GDM1 (cell line): ENCODE measurements at places on chromosomes 4 and X.

GRCh38 chr4:77820649-77821561, 1.7 kb upstream of the CNOT6L start:
- DNase-seq, result no peak

DNA sequence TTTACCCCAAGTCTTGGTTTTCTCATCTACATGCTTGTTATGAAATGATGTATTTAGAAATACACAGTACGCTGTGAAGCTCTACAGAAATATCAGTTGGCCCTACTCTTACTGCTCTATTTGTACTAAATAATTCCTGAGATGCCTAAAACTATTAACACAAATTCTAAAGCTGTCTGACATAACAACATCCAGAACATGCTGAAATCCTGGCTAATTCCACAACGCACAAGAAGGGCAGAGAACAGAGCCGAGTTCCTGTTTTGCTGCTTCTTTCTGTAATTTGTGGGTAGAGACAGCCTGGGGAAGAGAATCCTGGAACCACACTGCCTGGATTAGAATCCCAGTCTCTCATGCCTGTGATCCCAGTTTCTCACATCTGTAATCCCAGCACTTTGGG, 59.0 kb downstream of the ZNF827 start:
- no peak for DNase-seq

DNA sequence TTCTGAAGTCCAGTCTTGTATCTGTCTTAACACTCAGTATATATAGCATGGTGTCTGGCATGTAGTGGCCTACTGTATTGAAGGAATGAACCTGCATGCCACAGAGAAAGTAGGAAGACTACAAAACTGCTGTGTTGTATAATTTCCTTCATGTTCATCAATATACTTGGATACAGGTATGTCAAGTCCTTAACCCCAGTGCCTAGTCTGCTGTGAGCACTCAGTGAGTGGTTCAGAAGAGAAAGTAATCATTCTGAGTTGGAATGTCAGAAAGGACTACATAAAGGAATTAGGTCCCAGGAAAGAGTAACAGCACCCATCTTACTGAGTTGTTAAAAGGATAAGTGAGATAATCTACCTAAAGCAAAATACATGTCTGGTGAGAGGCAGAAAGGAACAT, 32.0 kb downstream of the ABCE1 start:
- DNase-seq, result no peak

GRCh38 chr4:79053754-79054153, 114.5 kb upstream of the PAQR3 start:
- no peak for DNase-seq

DNA sequence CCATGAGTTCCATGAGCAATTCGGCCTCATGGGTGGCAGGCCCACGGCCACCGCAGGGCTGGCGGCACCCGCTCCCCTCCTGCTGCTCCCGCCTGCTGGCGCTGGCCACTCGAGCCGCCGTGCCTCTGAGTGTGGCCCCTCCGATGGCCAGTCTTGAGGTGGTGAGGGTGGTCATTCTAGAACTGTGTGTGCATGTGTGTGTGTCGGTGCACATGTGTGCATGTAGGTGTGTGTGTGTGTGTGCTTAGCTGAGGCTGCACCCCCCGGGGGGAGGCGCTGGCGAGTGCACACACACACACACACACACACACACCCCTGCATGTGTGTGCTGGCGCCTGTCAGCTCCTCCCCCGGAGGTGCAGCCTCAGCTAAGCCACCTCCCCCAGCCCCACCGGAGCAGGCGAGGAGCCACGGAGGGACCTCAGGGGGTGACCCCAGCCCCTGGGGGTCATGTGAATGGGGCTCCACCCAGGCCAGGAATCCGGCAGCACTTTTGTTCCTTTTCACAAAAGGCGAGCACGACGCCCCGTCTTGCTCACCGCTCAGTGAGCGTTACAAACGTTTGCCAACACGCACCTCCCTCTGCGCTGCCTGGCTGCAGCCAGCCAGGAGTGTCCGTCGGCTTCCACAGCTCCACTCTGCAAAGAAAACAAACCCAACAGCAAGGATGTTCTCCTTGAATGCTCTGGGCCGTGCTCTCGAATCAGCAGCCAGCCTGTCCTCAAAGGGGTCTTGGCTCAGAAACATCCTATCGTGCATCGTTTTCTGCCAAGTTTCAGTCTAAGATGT, 29.9 kb downstream of the FGFRL1 start:
- no peak for DNase-seq

GRCh38 chrX:150411656-150412055, 48.5 kb downstream of the MAMLD1 start:
- DNase-seq, result no peak

DNA sequence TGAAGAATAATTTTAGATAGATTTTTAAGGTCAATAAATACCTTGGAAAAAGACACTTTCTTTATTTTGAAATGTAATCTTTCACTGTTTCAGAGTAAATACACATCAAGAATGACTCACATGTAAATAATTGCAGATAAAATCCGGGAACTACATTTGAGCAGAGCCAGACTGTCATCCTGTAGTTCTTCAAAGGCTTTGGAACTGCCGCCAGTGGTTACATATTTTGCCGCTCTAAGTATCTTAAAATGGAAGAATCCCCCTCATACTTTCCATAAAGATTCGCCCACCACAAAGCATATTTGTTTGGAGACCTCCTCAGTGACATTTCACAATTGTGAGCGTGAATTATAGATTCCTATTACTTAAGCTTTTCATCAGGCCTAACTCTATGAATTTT, 607.8 kb upstream of the ZFP42 start:
- DNase-seq, result no peak

DNA sequence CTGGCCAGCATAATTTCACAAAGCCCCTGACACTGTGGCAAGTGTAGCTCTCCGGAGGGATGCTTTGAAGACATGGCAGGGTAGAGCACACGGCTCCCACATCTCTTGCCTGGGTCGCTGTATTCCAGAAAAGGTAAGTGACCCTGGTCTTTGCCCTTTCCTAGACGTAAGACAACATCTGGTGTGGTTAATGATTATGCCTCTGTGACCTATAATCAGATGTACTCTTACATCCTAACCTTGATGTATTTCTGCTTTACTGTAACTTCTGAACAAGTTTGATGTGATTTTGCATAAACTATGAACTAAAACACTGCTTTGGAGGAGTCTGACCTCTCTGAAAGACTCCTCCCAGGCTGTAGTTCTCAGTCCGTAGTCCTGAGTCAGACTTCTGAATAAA, 59.1 kb upstream of the ACSL1 start:
- DNase-seq, result no peak

- no peak for DNase-seq
Measured at GRCh38 chr4:184811526-184812198, 14.1 kb downstream of the ACSL1 start.

GRCh38 chr4:74823194-74823593, 28.9 kb upstream of the BTC start:
- no peak for DNase-seq

- no peak for DNase-seq
Measured at GRCh38 chr4:133559987-133560386, 410.9 kb downstream of the PCDH10 start.

- DNase-seq, result no peak
Measured at GRCh38 chrX:2370456-2370855, 130.3 kb downstream of the DHRSX start.

- no peak for DNase-seq
Measured at GRCh38 chr4:91838181-91838861, 465.4 kb upstream of the GRID2 start.

GRCh38 chr4:94469221-94469784, 17.6 kb downstream of the PDLIM5 start:
- DNase-seq, result no peak

- DNase-seq, result no peak
Measured at GRCh38 chr4:174198396-174198795, 85.1 kb downstream of the FBXO8 start.

- DNase-seq, result no peak
Measured at GRCh38 chr4:161148051-161148450, 1015.7 kb downstream of the FSTL5 start.

DNA sequence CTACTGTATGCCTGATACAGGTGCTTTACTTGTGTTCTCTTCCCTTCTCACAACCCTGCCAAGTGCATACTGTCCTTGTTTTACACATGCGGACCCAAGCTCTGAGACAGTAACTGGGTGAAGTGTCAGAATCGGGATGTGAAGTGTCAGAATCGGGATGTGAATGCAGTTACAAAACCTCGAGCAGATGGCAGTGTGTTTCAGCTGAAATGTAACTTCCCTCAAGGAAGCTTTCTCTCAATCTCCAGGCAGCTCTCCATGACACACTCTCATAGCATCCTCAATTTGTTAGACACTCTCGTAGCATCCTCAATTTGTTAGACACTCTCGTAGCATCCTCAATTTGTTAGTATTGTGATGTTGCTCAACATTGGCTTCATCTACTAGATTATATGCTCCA, 1.1 kb upstream of the HPSE start:
- no peak for DNase-seq

GRCh38 chr4:81574991-81575390, 103.3 kb upstream of the RASGEF1B start:
- no peak for DNase-seq
